ENCODE measurements at places on chromosomes 2 and 18.

DNA sequence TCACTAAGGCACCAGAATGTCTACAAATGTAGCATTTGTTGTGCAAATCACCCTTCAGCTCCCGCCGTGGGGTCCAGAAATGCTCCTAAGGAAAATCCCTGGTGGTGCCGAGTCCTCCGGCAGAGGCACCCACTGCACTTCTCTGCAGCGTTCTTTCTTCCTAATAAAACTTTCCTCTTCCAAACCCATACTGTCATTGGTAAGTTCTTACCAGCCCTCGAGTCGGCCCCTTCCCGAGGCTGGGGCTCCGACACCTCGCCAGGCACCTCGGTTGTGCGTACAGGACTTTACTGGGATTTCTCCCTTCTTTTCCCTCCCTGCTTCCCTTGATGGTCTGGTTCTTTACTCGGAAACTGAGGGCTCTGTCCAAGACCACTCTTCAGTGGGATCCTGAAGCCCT lies 10.3 kb upstream of the AGXT start:
- DNase-seq: no peak

DNA sequence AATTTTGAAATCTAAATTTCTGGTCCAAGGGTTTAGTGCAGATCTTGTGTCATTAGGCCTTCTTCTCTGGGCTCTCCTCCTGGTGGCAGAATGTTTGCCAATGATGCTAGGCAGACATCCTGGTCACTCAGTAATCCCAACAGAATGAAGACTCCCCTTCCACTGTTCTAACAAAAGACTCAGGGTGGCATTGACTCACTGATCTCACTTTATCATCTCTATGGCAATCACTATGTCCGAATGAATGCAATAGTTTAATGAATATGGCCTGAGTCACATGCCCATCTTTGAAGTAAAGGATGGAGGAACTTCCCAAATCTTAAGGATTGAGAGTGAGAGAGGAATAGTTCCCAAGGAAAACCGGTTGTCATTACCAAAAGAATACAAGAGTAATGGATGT lies 261.1 kb downstream of the KCNE4 start:
- no peak for DNase-seq

DNA sequence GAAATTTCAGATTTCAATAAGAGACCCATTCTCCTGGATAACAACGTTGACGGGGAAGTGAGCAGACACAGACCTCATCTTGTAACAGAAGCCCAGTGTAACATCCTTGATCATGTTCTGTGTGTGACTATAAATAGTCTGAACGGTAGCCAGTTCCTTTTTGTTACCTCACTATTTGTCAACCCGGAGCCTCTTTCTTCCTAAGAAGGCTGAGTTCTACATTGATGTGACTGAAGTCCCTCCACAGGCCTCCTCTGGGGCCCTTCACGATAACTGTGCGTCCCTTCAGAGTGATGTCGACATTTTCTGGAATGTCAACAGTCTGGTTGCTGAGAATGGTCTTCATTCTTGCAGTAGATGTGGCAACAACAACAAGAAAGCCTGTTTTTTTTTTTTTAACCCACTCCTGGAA lies 6.3 kb upstream of the PLEKHM3 start:
- DNase-seq: no peak

DNA sequence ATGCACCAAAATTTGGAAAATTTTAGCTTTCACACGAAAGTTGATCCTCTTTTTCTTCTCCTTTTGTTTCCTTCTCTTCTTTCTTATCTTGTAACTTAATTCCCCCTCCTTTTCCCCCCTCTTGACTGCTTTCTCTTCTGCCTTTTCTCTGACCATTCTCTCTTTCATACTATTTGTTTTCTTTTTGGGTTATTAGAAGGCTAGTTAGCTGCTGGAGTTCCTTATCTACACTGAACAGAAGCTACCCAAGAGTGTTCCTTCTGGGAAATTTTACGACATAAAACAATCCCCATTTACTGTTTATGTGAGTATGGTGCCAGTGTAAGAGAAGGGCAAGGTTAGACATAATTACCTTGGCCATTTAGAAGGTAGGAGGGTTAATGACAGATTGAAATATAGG lies 218.4 kb upstream of the DTNA start:
- no peak for DNase-seq

DNA sequence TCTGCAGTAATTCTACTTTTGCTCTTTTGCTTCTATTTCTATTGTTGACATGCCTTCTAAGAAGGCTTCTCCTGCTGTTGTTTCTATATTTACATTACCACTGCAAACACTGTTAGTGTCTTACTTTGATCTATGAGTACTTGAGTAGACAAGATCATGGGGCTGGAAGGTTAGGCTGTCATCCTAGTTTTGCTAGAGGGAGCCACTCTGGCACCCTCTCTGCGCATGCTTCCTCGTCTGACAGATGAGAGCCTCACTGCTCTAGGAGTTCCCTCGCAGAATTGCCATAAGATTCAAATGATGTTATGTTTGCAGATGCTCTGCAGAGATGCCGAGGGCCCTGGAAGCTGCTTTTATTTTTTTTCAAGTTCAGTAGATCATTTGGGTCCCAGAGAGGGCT lies 185.6 kb downstream of the RNF144A start:
- no peak for DNase-seq

DNA sequence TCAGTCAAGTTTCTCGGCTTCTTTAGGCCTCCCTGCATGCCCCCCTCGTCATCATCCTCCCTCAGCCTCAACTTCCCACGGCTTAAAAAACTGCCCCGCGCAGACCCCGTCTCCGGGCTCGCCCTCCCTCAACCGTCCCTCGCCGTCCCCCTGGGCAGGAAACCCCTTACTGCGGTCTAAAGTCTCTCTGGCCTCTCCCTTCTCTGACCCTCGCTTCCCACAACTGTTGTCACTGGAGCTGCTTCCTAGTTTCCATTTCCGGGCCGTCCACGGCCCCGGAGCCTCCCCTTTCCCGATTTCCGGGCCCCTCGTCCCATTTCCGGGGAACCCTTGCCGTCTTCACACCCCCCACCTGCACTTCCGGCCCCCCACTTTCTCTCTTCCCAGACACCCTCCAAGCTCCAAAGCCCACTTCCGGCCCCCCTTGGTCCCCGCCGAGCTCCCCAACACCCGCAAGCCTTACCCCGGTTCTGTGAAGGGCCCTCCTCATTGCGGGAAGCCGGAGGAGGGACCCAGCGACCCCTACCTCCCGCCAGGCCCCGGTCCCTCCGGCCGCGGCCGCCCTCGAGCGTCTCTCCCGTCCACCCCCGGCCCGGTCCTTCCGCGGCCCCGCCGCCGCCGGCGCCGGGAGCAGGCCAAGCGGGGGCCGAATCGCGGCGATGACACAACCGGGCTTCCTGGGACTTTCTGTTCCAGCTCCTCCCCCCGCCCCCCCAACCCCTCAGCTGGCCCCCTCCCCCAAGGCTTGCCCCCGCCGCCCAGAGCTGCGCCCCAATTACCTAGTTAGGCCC lies 513 bp downstream of the TRIP12 start:
- DNase-seq: no peak

DNA sequence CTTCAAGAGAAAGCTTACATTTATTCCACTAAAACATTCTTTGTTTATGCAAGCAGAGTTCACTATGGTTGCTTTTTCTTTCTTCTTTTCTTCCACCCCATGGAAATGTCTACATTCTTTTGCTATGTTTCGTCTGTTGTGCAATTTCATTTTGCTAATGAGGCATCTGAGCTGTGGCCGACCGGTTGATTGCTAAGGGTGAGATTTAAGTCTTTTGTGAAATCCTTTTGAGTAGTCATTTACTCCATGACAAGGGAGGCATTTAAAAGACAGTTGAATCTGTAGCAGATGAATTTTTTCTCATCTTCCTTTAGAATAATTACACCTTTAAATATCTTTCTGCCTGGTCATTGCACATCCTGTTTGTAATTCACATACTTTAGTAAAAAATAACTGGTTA lies 324.1 kb upstream of the THUMPD2 start:
- DNase-seq: no peak

- peak; percentile 24 for DNase-seq
These were observed 251.8 kb upstream of the SMIM21 start for GRCh38 chr18:75679331-75679730.

DNA sequence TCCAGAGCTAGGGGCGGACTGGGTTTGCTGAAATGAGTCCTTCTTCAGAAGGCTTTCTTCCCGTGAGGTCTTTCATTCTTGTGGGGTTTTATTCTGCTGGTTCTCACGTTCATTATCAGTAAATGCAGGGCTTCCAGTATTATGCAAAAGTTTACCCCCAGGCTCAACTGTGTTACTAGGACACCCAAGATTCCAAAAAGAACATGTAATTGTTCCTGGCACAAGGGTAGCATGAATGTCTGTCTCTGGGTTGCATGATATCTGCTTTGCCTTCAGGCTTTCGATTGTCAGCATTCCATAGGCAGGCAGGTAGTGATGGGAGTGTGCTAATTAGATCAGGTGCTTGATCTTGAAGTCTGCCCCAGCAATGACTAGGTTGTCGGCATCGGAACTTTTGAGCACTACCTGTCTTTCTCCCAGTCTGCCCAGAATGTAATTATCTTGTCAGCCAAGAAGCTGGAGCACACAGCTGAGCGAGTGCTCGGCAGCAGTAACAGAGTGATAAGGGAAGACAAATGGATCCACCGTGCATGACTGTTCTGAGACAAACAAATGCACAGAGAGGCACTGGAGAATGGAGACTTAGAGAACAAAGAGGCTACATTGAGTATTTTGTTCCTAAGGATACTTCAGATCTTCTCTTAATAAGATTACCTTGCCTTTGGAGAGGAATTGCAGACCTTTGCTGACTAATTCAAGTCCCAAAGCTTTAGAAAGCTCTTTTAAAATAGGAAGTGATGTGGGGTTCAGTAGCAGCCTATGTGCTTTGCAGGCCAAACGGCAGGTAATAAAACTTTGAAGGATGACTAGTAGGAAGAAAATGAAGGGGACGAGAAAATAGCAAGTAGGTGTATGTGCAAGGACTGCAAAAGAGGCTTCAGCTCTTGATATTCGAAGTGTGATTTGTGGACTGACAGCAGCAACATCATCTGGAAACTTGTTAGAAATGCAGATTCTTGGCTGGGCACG lies 41.9 kb downstream of the ITGB6 start:
- peak; percentile 22 for DNase-seq

- no peak for DNase-seq
These were observed 144.7 kb downstream of the KLHL29 start for GRCh38 chr2:23529659-23530058.

DNA sequence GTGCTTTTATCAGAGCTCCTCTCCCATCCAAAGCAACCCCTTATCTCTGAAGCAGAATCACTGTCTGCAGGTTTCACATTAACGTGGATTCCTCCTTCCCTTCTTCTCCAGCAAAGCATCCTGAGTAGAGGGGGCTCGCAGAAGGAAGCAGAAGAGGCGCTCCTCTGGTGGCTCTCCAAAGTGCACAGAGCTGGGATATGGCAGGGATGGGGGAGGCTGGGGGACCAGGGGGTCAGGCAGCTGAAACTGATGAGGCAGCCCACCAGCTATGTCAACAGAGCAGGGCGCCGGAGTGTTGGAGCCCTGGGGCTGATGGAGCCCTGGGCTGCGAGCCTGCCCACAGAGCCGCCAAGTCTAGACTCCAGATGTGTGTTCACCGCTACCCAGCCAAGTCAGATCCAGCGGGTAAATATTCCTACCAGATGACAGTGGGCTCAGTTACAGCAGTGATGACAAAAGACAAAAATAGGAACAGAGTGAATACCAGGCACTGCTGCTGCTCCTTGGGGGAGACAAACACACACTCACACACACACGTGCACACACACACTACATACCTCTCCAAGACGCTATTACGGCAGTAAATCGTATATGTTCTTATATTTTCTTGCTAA lies 678.3 kb upstream of the ID2 start:
- peak; percentile 36 for DNase-seq

DNA sequence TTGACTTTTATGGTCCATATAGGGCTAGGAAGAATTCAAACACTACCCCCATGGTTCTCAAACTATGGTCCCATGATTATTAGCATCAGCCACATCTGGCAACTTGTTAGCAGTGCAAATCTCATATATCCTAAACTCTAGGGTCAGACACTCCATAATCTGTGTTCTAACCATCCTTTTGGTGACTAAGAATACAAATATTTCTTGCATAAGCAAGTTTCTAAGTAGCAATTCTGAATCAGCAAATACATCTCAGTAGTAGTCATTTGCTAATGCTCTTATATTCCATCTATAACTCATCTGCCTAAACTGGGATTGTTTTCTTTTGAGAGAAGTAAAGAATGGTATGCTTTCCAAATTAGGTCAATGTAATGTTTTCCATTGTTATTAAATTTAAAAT lies 447.3 kb downstream of the TMX3 start:
- peak; percentile 69 for DNase-seq

- no peak for DNase-seq
These were observed 45.0 kb downstream of the METTL4 start for GRCh38 chr18:2526329-2526728.

DNA sequence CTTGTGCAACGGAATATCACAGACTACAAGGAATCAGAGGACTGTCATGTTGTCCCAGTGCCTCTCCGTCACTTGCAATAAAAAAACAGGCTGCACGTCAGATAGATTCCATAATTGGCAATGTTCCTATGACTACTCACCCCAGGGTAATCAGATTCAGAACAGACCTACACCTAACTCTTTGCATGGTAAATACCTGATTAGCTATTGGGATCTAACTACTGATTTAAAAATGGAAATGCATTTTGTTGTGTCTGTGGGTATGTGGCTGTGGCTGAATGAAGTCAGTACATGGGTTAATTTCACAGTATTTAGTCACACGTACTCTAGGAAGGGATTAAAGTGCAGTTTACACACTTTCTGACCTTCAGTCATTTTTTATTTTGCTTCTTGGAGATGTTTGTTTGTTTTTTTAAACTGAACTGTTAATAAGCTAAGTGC lies 91.7 kb downstream of the SCN3A start:
- no peak for DNase-seq

DNA sequence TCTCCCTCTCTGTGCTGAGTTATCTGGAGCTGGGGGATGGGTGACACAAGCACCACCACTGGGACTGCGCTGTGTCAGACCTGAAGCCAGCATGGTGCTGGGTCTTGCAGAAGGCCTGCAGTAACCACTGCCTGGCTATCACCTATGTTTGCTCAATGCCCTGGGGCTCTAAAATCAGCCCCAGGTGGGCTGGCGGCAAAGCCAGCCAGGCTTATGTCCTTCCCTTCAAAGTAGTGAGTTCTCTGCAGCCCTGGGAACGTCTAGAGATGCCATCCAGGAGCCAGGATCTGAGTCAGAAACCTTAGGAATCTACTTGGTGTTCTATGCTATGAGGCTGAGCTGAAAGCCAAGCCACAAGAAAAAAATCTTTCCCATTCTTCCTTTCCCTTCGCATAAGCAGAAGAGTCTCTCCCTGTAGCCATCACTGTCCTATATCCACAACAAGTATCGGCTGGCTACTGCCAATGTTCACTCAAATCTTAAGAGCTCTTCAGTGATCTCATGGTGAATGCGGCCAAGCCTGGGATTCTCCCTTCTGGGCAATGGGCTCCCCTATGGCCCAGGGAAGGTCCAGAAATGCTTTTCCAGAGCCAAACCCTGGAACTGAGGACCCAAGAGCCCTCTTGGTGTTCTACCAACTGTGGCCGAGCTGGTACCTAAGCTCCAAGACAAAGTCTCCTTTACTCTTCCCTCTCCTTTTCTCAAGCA lies 248.7 kb downstream of the ZNF385B start:
- DNase-seq: no peak

DNA sequence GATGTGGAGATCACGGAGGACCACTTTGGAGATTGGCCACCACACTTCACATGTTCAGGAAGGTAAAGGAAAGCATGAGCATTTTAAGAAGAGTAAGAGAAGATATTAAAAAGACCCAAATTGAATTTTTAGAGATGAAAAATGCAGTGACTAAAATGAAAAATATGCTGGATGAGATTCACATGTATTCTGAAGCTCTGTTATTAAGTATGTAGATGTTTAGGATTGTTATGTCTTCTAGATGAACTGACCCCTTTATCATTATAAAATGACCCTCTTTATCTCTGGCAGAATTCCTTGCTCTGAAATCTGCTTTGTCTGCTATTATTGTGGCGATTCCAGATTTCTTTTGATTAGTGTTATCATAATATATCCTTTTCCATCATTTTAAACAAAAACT lies 36.0 kb upstream of the DYNC2LI1 start:
- no peak for DNase-seq
